ENCODE measurements at places on chromosomes 5 and 9.

GRCh38 chr9:135976944-135977343 lies 15.8 kb upstream of the UBAC1 start:
- no peak for DNase-seq

GRCh38 chr9:108410161-108410560 lies 445.6 kb downstream of the ACTL7B start:
- DNase-seq = no peak

GRCh38 chr5:35098214-35098613 lies 50.5 kb upstream of the AGXT2 start:
- DNase-seq = no peak

GRCh38 chr5:37787742-37788141 lies 52.1 kb downstream of the GDNF start:
- no peak for DNase-seq

DNA sequence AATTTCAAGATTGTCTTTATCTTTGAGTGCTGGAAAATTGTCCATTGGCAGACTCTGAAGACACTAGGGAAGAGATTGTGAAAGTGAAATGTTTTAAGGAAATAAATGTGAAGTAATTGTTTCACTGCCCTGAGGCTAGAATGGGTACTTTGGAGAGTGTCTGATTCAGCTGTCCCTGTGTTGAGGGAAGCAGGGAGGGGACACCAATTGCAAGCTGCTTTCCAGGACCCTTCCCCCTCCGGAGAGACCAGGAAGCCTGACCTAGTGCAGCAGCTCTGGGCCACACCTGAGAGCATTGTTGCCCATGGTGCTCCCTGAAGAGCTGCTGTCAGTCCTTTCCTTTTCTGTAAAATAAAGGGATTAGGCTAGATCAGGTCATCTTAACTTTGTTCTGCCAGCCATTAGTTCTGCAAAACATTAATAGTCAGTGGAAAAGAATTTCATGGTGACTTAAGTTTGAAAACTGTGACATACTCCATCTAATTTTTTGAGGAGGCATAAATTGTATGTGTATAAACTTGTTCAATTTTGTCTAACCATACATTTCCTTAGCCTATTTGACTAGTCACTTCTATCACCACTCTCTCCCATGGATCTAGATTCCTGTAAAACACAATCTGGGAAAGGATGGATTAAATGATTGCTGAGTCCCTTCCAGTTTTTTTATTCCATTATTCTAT lies 18.8 kb downstream of the MAP1B start:
- no peak for DNase-seq

DNA sequence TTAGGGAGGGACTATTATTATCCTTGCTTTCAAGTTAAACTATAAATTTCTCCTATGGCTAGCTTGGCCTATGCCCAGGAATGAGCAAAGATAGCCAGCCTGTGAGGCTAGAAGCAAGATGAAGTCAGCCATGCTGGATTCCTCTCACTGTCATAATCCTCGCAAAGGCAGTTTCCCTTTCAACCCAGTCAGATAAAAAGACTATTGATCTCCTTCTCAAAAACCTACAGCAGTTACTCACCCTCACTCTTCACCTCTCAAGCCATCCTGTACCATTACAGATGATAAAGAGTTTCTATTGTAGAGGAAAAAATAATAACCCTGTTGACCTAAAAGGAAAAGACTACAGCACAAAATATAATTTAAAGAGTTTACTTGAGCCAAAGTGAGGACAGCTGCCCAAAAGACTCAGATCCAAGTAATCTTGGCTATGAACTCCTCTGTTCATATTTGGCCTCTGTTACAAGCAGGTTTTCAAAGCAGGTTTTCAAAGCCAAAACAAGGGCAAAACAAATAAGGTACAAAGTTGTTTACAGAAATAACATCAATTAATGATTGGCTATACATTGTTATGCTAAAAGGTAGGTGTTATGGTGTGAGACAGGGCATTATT lies 41.7 kb downstream of the KCNV2 start:
- no peak for DNase-seq

DNA sequence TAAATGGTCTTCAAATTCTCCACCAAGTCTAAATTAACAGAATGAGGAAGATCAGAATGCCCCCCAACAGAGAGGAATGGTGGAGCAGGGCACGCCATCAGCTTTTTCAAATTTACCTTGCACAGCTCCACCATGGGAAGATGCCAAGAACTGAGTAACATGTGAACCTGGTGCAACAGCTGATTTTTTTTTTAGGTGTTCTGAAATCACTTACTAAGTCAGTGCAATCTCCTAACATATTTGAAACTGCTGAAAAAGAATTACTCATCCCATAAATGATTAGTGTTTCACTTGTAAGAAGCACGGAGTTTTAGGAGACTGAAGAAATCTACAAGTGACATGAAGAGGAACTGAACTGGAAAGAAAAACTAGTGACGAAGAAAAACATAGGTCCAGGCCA lies 5.1 kb downstream of the TMEM245 start:
- DNase-seq = no peak

- no peak for DNase-seq
Measured at GRCh38 chr9:114830546-114830945, 24.7 kb upstream of the TNFSF15 start.

DNA sequence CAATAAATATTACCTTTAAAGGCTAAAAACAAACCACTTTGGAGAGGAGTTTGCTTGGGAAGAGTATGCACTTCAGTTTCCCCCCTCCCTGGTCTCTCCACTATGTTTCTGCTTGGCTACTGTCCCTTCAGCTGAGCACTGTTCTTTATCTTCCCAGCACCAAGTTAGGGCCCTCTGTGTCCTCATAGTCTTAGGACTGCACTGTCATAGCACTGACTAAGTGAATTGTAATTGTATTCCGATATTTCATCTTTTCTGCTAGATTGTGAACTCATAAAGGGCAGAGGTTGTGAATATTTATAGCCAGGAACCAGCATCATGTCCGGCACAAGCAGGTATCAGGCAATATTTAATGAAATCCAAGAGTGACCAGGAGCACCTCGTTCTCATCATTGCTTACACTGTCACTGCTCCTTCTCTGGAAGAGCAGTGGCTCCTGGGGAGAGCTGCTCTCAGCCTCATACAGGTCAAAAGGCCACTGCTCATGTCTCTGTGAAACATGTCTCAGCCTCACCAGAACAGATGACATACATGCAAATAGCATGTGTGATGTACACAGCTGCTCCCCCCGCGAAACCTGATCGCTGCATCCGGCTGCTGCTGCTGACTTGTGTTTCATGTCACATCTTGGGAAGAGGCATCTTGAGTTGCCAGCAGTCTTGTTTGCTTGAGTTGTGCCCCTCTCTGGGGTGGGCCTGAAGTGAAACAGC lies 279.7 kb upstream of the MSX2 start:
- no peak for DNase-seq

- no peak for DNase-seq
Measured at GRCh38 chr9:86315078-86315477, 32.7 kb upstream of the ISCA1 start.

GRCh38 chr9:9919174-9919775 lies 693.5 kb downstream of the PTPRD start:
- no peak for DNase-seq

GRCh38 chr5:146428658-146429057 lies 18.5 kb upstream of the TCERG1 start:
- DNase-seq = no peak

DNA sequence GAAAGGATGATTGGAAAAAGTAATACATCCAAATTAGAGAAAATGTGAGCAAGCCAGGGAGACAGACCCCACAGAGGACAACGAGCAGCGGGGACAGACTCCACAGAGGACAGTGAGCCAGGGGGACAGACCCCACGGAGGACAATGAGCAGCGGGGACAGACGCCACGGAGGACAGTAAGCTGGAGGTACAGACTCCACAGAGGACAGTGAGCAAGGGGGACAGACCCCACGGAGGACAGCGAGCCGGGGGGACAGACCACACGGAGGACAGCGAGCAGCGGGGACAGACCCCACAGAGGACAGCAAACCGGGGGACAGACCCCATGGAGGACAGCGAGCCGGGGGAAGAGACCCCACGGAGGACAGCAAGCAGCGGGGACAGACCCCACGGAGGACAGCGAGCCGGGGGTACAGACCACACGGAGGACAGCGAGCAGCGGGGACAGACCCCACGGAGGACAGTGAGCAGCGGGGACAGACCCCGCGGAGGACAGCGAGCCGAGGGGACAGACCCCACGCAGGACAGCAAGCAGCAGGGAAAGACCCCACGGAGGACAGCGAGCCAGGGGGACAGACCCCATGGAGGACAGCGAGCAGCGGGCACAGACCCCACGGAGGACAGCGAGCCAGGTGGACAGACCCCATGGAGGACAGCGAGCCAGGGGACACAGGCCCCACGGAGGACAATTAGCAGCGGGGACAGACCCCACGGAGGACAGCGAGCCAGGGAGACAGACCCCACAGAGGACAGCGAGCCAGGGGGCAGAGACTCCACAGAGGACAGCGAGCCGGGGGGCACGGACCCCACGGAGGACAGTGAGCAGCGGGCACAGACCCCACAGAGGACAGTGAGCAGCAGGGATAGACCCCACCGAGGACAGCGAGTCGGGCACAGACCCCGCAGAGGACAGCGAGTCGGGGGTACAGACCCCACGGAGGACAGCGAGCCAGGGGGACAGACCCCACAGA lies 1.9 kb upstream of the ZDHHC11 start:
- no peak for DNase-seq

DNA sequence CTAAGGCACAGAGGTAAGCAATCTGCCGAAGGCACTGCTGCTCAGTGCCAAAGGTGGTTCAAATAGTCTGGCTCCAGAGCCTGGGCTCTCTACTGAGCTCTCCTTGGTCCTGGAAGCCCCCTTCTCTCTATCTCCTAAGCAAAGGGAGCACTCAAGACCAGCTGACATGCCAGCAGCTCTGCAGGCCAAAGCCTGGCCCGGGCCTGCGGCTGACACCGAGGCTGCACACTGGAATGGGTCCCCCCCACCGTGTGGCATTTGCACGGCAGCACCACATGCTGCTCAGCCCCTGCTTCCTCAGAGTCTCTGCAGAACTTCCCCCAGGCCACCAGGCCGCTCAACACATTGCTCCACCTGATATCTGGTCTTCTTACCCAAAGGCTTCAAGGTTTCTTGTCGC lies 57.8 kb upstream of the GOLPH3 start:
- no peak for DNase-seq

DNA sequence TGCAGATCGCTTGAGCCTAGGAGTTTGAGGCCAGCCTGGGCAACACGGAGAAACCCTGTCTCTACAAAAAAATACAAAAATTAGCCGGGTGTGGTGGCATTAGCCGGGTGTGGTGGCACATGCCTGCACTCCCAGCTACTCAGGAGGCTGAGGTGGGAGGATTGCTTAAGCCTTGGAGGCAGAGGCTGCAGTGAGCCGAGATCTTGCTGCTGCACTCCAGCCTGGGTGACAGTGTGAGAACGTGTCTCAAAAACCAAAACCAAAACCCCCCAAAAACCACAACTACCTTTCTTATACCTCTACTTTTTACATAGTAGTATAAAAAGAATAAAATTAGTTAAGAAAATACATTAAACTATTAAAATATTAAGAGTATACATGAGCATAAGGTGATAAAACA lies 121.2 kb downstream of the RAPGEF6 start:
- no peak for DNase-seq

DNA sequence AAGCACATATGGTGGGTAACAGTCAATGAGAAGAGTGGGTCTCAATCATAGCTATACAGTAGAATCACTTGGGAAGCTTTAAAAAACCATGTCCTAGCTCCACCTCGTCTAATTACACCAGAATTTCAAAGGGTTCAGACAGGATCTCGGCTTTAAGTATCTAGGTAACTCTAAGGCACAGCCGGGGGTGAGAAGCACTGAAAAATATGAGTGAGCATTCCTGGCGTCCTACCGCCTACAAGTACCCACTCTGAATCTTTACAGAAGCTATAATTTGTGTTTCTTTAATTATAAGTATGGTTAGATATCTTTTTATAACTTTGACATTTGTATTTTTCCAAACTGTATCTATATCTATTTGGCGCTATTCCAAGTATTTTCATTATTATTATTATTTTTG lies 16.1 kb downstream of the PAIP1 start:
- no peak for DNase-seq

DNA sequence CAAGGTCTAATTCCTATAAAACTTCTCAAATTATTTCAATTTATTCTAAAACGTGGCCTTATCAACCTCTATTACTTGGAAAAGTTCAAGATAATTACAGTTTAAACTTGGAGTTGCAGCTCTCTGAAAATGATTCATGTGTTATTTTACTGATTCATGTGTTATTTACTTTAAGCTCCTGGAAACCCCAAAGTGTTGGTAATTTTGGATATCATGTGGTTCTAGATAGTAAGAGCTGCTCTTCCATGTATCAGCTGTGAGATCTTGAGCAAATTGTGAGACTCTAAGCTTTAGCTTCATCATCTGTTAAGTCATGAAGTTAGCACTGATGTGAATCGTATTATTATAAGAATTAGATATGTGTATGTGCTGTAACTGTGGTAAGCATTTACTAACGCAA lies 749.2 kb downstream of the TLE4 start:
- DNase-seq = no peak

- DNase-seq = no peak
Measured at GRCh38 chr9:137497921-137498719, 39.0 kb upstream of the NSMF start.

DNA sequence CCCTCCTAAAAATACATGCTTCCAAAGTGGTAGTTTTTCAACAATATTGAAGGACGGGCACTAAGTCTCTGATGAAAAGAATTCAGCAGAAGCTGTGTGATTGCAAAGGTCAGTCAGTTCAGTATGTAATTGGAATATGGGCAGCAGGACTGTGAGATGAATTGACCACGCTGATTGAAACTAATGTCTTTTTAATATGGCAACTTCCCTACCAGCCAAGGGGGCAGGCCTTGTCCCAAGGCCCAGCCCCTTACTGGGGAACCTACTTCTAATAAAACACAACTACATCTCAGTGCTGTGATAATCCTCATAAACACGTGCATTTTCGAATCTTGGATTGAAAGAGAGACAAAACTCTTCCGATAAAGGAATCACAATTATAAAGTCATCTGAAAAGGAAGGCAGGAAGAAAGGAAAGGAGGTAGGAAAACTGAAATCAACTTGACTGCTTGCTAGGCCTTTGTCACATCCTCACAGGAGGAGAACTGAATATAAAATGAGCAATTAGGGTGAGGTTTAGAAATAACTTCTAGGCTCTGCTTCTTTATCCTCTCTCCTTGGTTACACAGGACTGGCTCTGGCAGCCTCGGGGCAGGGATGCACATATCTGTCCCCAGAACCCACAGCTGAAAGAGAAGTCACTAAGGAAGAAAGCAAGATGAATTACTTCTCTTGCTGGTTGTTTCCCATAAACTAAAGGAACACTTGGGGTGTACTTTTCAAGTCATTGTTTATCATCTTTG lies 281.9 kb downstream of the GLIS3 start:
- no peak for DNase-seq

DNA sequence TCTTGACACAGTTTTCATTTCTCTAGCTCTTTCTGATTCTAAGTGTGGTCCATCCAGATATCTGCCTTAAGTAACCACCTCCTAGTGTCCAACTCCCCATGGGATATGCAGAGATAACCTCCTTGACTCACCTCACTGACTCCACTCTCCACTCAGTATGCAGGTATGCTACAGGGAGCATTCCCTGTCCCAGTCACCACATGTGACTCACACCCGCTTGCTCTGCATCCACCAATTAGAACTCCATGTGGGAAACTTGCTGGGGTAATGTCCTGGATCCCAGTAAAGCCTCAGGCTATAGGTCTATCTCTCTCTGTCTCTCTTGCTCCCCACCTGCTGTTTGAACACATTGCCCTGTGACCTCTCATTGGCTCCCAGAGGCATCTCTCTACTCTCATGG lies 563.9 kb downstream of the HTR1A start:
- DNase-seq = no peak
